ENCODE measurements at places on chromosomes 16 and 17.

DNA sequence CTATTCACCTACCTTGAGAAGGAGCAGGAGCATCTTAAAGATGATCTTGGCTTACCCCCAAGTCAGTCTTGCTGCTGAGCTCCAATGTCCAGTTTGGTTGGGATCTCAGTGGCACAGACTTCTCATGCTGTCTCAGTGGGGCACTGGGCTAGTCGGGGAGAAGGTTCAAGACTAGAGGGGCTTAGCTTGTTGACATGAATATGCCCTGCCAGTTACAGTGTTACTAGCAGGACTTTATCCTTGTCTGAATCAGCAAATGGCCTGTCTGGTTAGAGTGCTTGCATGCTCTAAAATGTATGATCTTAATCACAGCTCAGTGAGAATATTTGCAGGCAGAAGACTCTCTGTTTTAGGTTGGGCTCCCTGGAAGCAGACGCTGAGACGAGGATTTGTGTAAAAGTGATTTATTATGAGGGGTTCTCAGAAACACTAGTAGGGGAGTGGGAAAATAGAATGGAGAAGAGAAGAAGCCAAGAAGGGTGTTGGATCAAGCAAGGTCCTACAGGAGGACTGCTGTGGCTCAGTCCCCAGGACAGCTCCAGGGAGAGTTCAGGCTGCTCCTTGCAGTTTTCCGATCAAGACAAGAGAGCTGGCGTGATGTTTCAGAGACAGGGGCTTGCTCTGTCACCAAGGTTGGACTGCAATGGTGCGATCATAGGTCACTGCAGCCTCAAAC, 150.4 kb upstream of the HS3ST2 start:
- DNase-seq, result no peak

- no peak for DNase-seq
Observed at GRCh38 chr16:88651276-88651988, 579 bp upstream of the CYBA start.

DNA sequence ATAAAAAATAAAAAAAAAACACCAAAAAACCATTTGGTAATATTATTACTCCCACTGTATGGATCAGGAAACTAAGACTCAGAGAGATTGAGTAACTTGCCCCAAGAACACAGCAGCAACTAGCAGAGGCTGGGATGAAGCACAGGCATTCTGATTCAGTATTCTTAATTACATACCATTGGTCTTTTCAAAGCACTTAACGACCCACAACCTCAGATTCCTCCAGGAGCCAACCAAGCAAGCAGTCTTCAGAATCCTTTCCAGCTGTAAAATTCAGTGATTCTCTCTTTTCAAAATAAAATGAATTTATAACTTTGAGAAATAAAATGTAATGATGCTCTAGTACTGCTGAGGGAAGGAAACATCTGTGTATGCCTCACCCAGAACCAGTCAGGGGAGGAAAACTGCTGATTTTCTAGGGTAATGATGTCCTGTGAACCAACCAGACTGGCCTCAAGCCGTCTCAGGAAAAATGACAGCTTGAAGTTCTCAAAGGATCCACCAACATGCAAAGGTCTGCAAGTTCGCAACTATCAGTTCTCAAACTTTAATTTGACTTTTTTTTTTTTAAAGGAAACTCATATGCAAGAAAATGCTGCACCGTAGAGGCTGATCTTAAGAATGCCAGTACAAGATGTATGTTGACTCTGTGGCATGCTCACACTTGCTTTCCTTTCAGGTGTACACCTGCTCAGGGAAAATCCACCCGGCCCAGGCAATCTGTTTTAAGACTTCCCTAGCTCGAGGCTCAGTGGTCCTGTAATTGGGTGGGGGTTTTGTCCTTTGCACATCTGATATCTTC, 9.0 kb downstream of the CUEDC1 start:
- DNase-seq, result no peak

GRCh38 chr17:13690806-13691205, 89.1 kb upstream of the HS3ST3A1 start:
- no peak for DNase-seq

GRCh38 chr17:12659500-12659899, 6.2 kb upstream of the MYOCD start:
- DNase-seq, result no peak

GRCh38 chr16:29808219-29808900, 2.0 kb downstream of the MAZ start:
- no peak for DNase-seq

- DNase-seq, result no peak
Observed at GRCh38 chr16:89332243-89332901, 114.9 kb downstream of the ZNF778 start.

- DNase-seq, result no peak
Observed at GRCh38 chr16:86566966-86567700, 504 bp downstream of the FOXC2 start.

DNA sequence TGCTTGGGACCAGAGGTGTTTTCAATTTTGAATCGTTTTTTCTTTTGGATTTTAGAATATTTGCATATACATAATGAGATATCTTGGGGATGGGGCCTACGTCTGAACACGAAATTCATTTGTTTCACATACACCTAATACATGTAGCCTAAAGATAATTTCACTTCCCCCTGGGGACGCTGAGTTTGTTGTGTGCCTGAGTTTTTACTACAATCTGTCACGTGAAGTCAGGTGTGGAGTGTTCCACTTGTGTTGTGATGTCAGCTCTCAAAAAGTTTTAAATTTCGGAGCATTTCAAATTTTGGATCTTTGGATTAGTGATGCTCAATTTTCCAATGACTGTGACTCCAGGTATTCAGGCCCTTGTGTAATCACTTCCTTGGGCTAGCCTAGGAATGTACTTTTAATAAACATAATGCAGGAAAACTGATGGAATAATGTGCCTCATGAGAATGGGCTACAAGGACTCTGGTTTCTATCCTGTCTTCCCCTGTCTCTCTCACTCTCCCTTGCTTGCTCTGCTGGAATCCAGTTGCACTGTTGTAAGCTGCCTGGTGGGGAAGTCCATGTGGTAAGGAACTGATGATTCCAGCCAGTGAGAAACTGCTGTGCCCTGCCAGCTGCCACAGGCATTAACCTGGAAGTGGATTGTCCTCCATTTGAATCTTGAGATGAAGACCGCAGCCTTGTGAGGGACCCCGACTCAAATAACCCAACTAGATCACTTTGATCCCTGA, 403.8 kb downstream of the SHISA9 start:
- no peak for DNase-seq

- no peak for DNase-seq
Observed at GRCh38 chr16:10849736-10850477, 27.1 kb upstream of the CIITA start.

- DNase-seq, result no peak
Observed at GRCh38 chr17:47300718-47301117, 23.0 kb upstream of the EFCAB13 start.

DNA sequence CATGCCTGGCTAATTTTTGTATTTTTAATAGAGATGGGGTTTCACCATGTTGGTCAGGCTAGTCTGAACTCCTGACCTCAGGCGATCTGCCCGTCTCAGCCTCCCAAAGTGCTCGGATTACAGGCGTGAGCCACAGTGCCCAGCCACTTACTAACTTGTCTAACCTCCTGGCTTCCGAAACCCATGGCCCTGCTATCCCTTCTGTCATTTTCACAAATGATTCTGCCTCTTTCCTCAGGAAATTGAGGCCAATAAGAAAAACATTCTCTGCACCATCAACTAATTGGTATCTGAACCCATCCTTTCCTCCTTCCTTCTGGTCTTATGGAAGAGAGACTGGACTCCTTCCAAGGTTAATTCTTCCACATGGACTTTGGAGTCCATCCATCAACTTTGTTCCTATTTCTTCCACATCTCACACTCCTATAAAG, 27.9 kb upstream of the TNRC6A start:
- DNase-seq, result no peak
